ENCODE measurements at places on chromosomes 6 and 20.

- DNase-seq = no peak
Measured at GRCh38 chr6:72967329-72967728, 258.0 kb downstream of the KHDC1L start.

DNA sequence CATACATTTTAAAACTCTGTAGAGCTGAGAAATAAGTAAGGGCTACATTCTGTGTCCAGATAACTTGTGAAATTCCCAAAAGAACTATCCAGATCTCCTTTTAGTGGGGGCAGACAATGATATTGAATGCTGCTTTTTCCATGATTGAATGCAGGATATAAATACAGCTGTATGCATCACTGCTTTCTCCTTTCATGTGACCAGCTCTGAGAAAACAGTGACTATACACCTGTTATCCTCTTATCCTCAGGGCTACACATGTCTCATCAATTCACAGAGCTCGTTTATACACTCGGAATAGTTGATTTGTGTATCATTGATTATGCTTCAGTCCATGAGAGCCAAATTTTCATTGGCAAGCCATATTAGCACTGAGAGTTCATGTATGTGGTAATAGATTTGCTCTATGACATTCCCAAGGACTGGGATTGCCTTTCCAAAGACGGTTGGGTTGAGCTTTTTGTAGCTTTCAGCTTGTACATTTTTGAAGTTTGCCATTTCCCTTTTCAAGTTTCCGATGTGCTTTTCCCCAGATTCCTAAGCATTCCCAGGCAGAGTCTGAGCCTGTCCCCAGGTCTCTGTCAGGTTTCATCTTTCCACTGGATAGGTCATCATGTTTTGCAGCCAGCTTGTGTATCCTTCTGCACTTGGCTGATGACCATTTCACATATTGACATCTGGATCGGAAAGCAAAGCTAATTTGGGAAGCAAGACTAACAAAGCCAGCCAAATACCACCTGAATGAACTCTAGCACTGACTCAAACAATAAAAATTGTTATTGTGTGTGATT is 97.7 kb downstream of the RFX6 start:
- DNase-seq = no peak

DNA sequence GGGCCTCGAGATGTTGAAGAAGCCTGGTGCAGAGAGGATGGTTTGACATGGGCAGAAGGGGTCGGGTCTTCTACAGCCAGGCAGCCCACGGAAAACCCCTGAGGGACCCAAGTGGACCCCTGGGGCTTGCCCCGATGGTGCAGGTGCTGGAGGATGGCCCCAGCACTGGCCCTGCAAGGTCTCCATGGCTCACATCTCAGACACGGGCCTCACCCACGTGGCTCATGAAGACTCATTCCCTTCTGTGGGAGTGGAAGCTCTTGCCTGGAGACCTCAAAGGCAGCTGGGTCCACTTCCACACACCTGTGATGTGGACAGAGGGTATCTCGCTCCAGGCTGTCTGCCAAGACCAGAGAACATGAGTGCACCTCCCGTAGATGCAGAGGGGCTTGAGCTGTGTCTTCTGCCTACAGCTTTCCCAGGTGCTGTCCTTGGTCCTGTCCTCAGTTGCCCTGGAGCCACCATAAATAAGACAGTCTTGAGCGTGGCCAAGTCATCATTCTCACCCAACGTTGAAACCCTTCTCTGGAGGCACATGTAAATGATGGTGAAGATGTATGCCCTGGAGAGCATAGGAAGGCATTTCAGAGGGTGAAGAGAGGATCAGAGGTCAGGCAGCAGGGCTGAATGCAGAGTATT is 108.0 kb downstream of the SYNDIG1 start:
- DNase-seq = no peak

GRCh38 chr6:169162752-169163407 is 90.8 kb downstream of the THBS2 start:
- no peak for DNase-seq

DNA sequence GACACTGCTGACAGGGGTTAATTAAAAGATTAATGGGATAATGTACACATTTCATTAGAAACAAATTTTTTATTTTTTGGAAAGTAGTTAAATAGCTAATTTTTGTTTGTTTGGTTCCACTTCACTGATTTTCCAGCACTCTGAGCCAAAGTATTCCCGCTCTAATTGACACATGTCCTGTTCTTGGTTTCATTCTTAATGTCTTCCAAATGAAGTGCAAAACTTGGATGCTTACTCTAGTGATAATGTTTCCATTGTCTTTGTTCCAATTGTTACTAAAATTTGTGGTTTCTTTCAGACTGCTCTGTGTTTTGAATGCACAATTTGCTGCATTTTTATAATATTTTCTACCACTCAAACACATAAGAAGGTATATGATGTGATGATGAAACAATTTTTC is 794.3 kb downstream of the PHF3 start:
- no peak for DNase-seq
